ENCODE measurements at places on chromosomes 5 and 9. TPM values are rescaled to one million over a fixed set of nuclear protein-coding genes. Genes with fewer than 3 reads are reported as not detected.

DNA sequence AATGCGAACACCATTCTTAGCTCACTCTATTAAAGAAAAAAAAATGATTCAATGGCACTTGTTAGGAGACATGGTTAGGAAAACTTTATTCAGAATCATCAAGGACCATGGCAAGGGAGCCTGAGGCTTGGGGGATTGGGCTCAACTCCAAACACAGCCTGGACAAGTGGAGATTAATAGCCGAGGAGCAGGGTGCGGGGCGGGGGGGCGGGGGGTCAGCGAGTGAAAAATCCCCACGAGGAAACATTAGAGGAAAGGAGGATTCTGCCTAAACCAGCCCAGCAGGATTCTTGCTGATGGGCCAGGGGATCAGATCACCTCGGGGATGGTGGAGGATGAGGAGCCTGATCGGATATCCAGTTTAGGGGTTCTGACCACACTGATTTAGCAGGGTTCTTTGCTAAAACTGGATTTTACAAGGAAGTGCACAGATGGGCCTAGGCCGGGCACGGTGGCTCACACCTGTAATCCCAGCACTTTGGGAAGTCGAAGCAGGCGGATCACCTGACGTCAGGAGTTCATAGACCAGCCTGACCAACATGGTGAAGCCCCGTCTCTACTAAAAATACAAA is 24.4 kb upstream of the FIBCD1 start:
- H3K4me3 ChIP-seq = no peak overlapping the region
- no peaks in the 10 kb centered on the region for H3K36me3 ChIP-seq
- peaks cover 22% of the 10 kb centered on the region for H3K4me1 ChIP-seq

The PCDHGA1 gene
- total RNA-seq = 0.13 TPM

DNA sequence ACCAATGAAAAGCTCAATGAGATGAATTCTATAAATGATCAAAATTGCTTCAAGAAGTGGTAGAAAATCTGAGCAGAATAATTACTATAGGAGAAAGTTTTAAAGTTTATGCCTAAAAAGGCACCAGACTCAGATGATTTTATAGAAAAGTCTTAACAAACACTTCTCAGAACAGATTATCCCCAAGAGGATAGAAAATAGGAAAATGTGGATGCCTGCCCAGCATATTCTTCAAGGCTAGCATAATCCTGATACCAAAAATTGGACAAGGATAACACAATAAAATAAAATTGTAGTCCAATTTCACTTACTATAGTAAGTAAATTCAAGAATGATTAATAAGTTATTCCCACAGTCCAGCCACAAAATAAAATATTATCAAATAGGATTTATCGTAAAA is 397.0 kb downstream of the NR2F1-AS1 start:
- H3K4me3 ChIP-seq = no peak overlapping the region
- no peaks in the 10 kb centered on the region for H3K36me3 ChIP-seq
- DNase-seq = no peak

- no peak overlapping the region for H3K4me3 ChIP-seq
- no peaks in the 10 kb centered on the region for H3K27me3 ChIP-seq
- H3K27ac ChIP-seq = no peak overlapping the region
- H3K4me1 ChIP-seq = no peaks in the 10 kb centered on the region
Observed at GRCh38 chr5:2460098-2460497, 291.4 kb downstream of the IRX2 start.

DNA sequence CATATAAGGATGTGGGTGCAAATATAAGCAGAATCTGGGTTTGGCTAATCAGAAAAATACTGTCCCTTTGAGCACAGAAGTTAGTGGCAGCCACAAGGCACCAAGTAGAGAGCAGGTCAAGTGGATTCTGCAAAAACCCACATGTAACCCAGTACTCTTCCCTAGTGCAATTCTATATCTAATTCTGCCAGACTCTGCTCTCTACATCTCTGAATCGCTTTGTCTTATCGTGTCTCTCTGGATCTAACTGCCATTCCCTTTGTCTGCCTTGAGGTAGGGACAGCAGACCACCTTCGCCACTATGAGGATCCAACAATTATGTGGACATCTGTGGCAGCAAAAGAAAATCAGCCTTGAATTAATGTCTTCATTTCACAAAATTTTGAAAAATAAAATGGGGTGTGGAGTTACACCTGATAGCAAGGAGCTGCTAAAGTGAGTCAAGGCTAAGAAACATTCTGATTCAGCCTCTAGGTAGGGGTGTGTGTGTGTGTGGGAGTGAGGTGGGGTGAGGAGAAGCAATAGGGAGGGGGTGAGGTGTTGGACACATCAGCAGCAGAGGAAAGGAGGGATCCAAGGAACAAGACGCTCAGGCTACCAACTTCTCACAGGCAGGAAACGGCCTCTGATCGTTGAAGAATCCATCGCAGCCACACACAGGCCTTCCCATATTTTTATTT is 33.7 kb upstream of the ZNF366 start:
- no peak overlapping the region for H3K4me3 ChIP-seq
- no peak for DNase-seq
- peaks cover 5% of the 10 kb centered on the region for H3K36me3 ChIP-seq
- peaks cover 47% of the 10 kb centered on the region for H3K4me1 ChIP-seq

The KCTD16 gene
- 0.37 TPM for total RNA-seq

DNA sequence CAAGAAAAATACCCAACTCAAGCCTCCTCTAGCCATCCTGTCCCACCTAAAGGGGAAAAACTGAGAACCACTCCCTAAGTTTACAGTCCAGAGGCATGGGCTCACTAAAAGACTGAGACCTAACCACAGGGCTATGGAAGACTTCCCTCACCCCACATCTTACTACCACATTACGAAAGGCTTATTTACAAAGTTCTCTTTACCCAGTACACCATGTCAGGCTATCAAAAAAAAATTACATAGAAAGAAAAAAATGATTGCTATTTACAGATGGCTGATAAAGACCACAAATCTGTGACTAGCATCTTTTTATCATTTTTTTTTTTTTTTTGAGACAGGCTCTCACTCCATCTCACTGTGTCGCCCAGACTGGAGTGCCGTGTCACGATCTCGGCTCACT is 69.7 kb upstream of the TNPO1 start:
- no peaks in the 10 kb centered on the region for H3K4me1 ChIP-seq
- H3K36me3 ChIP-seq = peaks cover 7% of the 10 kb centered on the region
- H3K27ac ChIP-seq = no peak overlapping the region
- H3K4me3 ChIP-seq = no peak overlapping the region

- no peak overlapping the region for H3K27ac ChIP-seq
- H3K4me1 ChIP-seq = no peaks in the 10 kb centered on the region
- no peak overlapping the region for H3K4me3 ChIP-seq
- H3K36me3 ChIP-seq = no peaks in the 10 kb centered on the region
- H3K27me3 ChIP-seq = peaks cover 24% of the 10 kb centered on the region
- no peak for DNase-seq
Observed at GRCh38 chr9:806285-807156, 35.0 kb upstream of the DMRT1 start.

The ENTREP1 gene
- total RNA-seq = 0.24 TPM

The HTR1A gene
- total RNA-seq = not detected

DNA sequence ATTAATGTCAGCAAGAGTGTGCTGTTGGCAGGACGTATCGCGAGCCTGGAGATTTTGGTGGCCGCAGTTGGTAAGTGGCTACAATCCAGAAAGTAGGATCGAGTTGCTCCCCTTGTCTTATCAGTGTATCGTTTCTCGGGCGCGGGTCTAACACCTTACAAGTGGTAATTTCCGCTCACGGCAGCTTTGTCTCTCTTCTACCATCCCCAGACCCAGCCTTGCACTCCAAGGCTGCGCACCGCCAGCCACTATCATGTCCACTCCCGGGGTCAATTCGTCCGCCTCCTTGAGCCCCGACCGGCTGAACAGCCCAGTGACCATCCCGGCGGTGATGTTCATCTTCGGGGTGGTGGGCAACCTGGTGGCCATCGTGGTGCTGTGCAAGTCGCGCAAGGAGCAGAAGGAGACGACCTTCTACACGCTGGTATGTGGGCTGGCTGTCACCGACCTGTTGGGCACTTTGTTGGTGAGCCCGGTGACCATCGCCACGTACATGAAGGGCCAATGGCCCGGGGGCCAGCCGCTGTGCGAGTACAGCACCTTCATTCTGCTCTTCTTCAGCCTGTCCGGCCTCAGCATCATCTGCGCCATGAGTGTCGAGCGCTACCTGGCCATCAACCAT is 1.1 kb downstream of the PTGER4 start:
- H3K27ac ChIP-seq = peak overlapping the region; percentile 95
- H3K27me3 ChIP-seq = no peaks in the 10 kb centered on the region
- H3K36me3 ChIP-seq = peaks cover 49% of the 10 kb centered on the region
- no peak for DNase-seq

The LPAR1 gene
- total RNA-seq = 120 TPM

DNA sequence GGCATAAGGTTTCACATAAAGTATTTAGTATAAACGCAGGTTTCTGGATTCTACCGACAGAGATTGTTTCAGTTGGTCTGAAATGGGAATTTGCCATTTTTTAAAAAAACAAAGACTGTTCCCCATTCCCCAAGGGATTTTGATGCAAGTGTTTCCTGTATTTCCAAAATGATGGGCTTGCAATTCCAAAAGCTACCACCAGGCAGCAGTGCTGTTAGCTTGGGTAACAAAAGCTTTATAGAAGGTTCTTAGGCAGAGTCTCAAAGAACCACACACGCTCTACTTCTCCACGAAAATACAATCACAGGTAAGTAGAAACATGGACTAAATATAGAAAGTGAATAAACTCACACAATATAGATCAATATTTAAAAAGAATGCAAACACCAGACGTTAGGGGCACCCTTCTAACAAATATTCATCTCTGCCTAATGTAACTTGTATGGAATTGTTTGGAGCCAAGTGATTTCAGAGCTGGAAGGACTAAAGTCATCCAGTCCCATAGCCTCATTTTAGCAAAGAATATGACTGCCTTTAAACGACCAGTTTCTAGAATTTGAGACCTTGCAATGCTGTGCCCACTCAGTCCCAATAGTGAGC is 154.3 kb downstream of the SPOCK1 start:
- no peaks in the 10 kb centered on the region for H3K27me3 ChIP-seq
- H3K36me3 ChIP-seq = peaks cover 5% of the 10 kb centered on the region
- H3K27ac ChIP-seq = no peak overlapping the region
- no peak overlapping the region for H3K4me3 ChIP-seq
- DNase-seq = no peak
- H3K4me1 ChIP-seq = peaks cover 17% of the 10 kb centered on the region

The GRXCR2 gene
- not detected for total RNA-seq

GRCh38 chr5:179146277-179146676 is 86.1 kb downstream of the ZNF354C start:
- no peaks in the 10 kb centered on the region for H3K4me1 ChIP-seq
- H3K27ac ChIP-seq = no peak overlapping the region
- no peak for DNase-seq
- H3K36me3 ChIP-seq = peaks cover 2% of the 10 kb centered on the region
- no peaks in the 10 kb centered on the region for H3K27me3 ChIP-seq

The CCNG1 gene
- total RNA-seq = 165 TPM

The SLC34A3 gene
- not detected for total RNA-seq

The PCSK1 gene
- not detected for total RNA-seq

- H3K4me1 ChIP-seq = peaks cover 2% of the 10 kb centered on the region
- no peaks in the 10 kb centered on the region for H3K27me3 ChIP-seq
- H3K27ac ChIP-seq = no peak overlapping the region
- H3K4me3 ChIP-seq = no peak overlapping the region
- DNase-seq = no peak
- H3K36me3 ChIP-seq = no peaks in the 10 kb centered on the region
Observed at GRCh38 chr5:179308563-179309382, 36.5 kb downstream of the ADAMTS2 start.

The SPINK7 gene
- total RNA-seq = not detected

DNA sequence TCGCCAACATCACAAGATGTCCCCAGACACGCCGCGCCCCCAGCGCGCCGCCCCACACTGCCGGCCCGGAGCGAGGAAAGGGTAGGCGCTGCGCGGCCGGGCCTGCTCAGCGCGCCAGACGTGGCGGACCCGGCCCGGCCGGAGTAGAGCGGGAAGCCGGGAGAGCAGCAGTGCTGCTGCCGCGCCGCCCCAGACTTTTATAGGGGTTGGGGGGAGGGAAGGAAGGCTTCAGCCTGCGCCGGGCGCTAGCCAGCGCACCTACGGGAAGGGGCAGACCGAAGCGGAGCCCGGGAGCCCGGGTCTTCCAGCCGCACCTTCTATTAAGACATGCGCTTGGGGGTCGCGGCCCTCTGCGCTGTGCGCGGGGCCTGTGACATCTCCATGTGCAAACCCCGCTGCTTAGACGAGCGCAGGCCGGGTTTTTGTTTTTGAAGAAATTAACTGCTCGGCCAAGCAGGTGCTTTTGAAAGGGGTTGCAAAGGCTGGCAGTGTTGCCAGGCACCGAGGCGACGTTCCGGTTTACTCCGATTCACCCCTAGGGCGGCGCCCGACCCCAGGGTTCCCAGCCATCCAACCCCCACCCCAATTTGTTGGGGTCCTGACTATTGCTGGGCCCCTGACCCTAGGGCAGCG is 353 bp upstream of the PAX5 start:
- peaks cover 83% of the 10 kb centered on the region for H3K27me3 ChIP-seq
- no peak overlapping the region for H3K27ac ChIP-seq
- H3K36me3 ChIP-seq = no peaks in the 10 kb centered on the region
- peak overlapping the region; percentile 22 for H3K4me3 ChIP-seq
- peaks cover 25% of the 10 kb centered on the region for H3K4me1 ChIP-seq
- DNase-seq = no peak

GRCh38 chr5:122736086-122736845 is 38.6 kb upstream of the SNX2 start:
- no peak for DNase-seq
- no peak overlapping the region for H3K27ac ChIP-seq
- no peak overlapping the region for H3K4me3 ChIP-seq
- no peaks in the 10 kb centered on the region for H3K36me3 ChIP-seq
- peaks cover 2% of the 10 kb centered on the region for H3K27me3 ChIP-seq

The ZNF608 gene
- 64.4 TPM for total RNA-seq

The TEX48 gene
- total RNA-seq = not detected

All from osteocyte (in vitro differentiated cells).